Aorta (tissue), 5 donors: ENCODE measurements at places on chromosomes 11 and 22. TPM values are rescaled to one million over a fixed set of nuclear protein-coding genes. Genes with fewer than 3 reads are reported as not detected.

The FGF3 gene
- not detected for total RNA-seq

GRCh38 chr11:29159552-29160465 lies 857.0 kb downstream of the KCNA4 start:
- DNase-seq: peak; percentile 48

- DNase-seq: no peak
Observed at GRCh38 chr22:49996518-49997250, 15.9 kb downstream of the IL17REL start.

DNA sequence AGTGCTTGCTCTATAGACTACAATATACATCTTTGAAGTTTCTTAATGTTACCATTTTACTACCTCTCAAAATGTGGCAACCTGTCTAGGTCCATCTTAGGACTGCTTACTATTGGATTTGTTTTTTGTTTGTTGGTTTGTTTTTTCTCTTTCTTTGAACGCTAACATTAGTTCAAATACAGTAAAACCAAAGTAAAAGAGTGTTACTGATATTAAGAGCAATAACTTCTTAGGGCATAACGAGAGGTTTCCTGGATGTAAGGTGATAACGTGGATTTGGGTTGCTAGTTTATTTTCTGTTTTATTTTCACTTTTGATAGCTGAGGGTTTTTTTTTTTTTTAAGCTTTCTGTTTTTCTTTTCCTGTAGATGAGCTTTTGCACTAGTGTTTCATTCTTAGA lies 43.6 kb downstream of the TMEM135 start:
- DNase-seq: no peak

The OR52L1 gene
- total RNA-seq: not detected

DNA sequence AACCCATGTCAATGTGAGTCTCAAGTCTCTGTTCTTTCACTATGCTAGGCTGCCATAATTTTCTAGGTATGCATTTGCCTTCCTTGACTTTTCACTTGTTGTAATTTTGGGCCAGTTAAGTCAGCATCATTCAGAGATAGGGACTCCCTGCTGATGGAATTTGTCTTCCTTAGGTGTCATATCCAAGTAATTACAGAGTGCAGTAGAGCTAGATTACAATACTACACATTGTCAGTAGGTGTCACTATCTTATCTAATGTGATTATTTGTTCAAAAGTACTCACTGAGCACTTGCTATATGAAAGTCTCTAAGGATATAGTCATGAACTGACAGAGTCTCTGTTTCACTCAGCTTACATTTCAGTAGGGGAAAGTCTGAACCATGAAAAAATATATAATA lies 25.0 kb upstream of the SYN3 start:
- no peak for DNase-seq

GRCh38 chr11:11600288-11600687 lies 21.5 kb downstream of the GALNT18 start:
- DNase-seq: no peak

The LRP4 gene
- total RNA-seq: 8.6 TPM

The OVOL1 gene
- total RNA-seq: not detected

The CCDC116 gene
- total RNA-seq: 1.0 TPM

The LAYN gene
- 23.1 TPM for total RNA-seq

DNA sequence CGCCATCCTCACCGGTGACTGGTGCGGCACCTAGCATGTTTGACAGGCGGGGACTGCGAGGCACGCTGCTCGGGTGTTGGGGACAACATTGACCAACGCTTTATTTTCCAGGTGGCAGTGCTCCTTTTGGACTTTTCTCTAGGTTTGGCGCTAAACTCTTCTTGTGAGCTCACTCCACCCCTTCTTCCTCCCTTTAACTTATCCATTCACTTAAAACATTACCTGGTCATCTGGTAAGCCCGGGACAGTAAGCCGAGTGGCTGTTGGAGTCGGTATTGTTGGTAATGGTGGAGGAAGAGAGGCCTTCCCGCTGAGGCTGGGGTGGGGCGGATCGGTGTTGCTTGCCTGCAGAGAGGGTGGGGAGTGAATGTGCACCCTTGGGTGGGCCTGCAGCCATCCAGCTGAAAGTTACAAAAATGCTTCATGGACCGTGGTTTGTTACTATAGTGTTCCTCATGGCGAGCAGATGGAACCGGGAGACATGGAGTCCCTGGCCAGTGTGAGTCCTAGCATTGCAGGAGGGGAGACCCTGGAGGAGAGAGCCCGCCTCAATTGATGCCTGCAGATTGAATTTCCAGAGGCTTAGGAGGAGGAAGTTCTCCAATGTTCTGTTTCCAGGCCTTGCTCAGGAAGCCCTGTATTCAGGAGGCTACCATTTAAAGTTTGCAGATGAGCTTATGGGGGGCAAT lies 1.1 kb downstream of the NEAT1 start:
- peak; percentile 75 for DNase-seq

DNA sequence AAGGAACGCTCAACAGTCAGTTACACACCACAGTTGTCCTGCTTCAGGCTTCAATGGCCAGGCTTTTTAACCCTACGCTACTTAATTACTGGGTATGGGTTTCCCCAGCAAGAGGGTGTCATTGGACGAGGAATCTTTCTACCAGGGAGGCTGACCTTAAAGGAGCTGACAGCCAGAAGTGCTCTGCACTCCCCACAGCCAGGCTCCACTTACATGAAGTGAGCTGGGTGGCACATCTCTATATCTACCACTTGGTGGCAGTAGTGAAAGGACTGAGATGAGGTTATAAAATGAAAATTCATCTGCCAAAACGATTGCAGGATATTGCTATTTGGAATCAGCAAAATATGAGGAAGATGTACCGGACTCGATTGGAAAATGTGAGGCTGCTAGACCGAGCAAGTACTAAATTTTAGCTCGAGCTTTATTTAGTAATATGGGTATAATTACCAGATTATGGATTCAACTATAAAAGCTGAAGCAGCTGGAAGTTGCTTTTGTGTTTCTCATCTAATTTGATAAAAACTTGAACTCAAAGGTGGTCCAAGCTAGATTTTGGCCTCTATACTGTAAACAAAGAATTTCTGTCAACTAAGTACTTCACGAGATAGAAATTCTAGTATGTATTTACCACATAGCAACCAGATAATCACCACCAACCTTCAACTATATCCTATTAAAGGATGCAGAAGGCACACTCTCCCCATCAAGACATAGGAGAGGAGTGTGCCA lies 53.9 kb upstream of the CEP126 start:
- no peak for DNase-seq

The CCDC73 gene
- total RNA-seq: not detected

GRCh38 chr11:697811-698311 lies 2.2 kb downstream of the TMEM80 start:
- DNase-seq: no peak

DNA sequence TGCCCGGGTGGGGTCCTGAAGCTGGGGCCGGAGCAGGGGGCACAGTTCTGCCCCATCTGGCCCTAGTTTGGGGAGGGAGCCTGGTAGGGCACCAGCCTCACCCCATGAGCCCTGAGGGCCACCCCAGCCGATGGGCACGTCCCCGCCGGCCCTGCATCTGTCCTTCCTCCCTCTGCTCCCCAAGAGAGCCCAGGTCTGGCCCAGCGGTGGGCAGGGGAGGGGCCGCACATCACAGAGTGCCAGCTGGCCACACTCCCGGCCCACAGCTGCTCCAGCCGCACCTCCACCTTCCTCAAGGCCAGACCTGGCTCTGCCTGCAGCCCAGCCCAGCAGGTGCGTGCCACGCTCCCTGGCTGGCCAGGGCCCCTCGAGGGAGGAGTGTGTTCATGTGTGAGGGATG lies 21.6 kb downstream of the BRSK2 start:
- no peak for DNase-seq

GRCh38 chr11:110529043-110529442 lies 99.3 kb downstream of the FDX1 start:
- DNase-seq: no peak
